Peyer's patch (tissue), 4 donors: ENCODE measurements at places on chromosomes 5 and 9. TPM values are rescaled to one million over a fixed set of nuclear protein-coding genes. Genes with fewer than 3 reads are reported as not detected.

The HMGCS1 gene
- total RNA-seq: 68.5 TPM

DNA sequence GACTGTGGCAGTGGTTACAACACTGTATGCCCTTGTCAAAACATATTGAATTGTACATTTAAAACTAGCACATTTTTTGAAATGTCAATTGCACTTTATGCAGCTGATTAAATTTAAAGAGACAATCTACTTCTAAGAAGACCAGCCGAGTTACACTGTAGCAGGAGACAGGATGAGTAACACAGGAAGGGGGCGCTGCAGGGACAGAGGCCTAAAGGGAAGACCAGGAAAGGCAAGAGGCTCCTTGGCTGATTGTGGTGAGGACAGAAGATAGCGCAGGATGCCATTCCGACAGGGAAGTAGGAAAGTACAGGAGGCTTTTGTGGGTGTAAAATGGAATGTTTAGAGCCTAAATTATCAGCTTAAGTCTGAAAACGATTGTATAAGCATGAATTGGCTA lies 28.2 kb upstream of the PPP2R2B start:
- no peak for DNase-seq

DNA sequence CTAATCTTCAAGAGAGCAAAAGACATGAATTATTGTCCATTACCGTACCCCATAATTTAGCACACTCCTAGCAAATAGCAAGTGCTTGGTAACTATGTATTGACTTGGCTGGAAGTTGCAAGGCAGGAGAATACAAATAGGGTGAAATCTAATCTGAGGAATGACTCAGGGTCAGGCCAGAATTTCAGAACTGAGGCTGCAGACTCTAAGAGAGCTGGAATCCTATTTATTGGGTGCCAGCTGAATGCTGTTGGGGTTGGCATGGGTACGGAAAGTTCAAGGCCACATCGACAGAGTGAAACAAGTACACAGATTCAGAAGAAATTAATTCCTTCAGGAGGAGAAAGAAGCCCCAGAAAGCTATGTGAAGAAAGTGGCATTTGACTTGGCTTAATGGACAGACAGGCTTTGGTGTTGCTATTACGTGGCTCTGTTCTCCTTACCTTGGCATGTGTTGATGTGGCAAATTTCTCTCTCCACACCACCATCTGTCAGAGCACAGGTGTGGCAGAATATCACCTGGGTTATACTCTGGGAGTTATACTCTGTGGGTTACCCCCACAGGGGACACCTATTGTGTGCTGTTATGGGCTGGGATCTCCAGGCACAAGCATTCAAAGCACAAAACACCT lies 20.9 kb upstream of the ASTN2 start:
- no peak for DNase-seq

The ST6GALNAC4 gene
- 42.2 TPM for total RNA-seq
